ENCODE measurements at places on chromosomes 16 and 17.

GRCh38 chr16:17467923-17468540 is 2.7 kb downstream of the XYLT1 start:
- no peak for DNase-seq

- no peak for DNase-seq
Measured at GRCh38 chr17:74429604-74430384, 2.1 kb upstream of the GPRC5C start.

- no peak for DNase-seq
Measured at GRCh38 chr17:17536702-17537101, 40.5 kb upstream of the RASD1 start.

DNA sequence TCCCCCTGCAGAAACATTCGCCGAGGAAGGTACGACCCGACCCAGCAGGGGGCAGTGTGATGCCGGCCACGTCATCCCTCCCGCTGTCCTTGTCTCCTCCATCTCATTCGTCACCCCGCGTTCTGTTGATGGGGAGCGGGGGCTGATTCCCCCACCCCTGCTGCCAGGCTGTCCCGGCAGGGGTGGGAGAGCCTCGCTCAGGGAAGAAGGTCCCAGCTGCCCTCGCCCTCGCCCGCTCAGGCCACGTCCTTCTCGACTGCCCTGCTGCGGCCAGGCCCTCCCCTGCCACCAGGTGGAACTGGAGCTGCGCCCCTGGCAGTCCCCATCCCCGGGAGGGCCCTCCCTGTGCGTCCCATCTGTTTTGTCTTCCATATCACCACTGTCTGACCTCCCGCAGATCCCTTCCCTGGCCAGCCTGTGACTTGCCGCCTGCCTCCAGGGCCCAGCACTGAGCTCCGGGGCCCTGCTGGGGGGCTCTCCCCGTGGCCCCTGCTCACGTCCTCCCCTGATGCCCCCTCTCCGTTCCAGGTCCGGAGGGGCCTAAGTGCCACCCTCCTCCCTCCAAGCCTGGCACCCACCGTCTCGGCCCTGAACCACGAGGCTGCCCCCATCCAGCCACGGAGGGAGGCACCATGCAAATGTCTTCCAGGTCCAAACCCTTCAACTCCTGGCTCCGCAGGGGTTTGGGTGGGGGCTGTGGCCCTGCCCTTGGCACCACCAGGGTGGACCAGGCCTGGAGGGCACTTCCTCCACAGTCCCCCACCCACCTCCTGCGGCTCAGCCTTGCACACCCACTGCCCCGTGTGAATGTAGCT is 20.6 kb downstream of the ADAM11 start:
- DNase-seq = peak; percentile 69

GRCh38 chr17:78129351-78130089 is 965 bp upstream of the TMC6 start:
- DNase-seq = peak; percentile 43

GRCh38 chr16:86576591-86577313 is 1.6 kb upstream of the FOXL1 start:
- no peak for DNase-seq

DNA sequence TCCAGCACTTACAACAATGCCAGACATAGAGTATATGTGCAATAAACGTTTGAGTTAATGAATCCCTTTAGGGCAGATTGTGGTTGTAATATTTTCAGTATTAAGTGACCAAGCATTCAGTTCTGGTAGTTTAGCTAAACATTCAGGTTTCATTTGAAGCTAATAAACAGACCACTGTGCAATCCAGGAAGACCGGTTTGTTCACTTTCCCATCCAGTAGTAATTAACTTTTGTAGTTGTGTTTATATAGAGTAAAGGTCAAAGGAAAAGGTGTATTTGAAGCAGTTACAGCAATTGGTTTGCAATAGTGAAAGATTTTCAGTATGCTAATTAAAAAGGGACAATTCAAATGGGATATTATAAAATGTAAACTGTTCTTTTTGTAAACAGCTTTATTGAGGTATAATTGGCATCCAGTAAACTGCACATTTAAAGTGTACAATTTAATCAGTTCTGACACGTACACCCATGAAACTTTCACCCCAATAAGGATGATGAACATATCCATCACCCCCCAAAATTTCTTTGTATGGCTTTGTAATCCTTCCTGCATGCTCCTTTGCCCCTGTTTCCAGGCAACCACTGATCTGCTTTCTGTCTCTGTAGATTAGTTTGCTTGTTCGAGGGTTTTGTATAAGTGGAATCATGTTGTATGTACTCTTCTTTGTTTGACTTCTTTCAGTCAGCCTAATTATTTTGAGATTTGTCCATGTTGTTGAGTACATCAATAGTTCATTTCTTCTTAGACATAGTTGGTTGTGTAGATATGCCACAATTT is 26.3 kb downstream of the MRTFB start:
- DNase-seq = no peak

GRCh38 chr17:59783221-59784047 is 76.0 kb downstream of the VMP1 start:
- no peak for DNase-seq

GRCh38 chr17:65359016-65359415 is 202.4 kb downstream of the AXIN2 start:
- DNase-seq = no peak

GRCh38 chr17:81016575-81016974 is 18.4 kb upstream of the BAIAP2 start:
- no peak for DNase-seq

- no peak for DNase-seq
Measured at GRCh38 chr16:87918338-87918737, 18.0 kb downstream of the CA5A start.

DNA sequence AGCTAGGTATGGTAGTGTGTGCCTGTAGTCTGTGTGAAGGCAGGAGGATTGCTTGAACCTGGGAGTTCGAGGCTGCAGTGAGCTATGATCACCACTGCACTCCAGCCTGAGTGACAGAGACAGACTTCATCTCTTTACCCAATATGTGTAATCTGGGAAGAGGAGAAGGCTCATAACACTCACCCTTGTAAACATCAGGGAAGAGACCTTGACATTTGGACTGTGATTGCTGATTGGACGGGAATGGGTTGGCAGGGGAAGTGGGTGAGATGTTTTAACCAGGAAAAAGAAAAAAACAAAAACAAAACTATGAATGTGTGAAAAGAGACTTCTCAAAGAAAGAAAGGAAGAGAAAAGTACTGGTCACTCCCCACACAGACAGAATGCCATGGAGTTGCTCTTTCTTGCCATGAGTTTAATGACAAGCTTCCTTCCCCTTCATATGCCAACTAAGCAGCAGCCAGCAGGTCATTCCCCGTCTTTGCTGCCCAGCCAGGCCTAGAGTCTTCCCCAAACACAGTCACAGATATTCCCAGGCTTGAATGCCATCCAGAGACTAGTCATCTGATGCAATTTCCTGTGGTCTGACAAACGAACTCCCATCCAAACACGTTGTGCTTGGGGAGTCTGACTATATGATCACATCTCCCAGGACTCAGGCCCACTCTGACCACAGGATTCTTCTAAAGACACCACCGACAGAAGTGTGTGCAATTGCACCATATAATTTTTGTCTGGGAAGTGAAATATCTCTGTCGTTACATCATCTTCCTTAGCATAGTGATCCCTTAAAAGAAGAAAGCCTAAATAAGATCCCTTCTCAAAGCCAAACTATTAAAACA is 3.6 kb upstream of the XAF1 start:
- DNase-seq = no peak

DNA sequence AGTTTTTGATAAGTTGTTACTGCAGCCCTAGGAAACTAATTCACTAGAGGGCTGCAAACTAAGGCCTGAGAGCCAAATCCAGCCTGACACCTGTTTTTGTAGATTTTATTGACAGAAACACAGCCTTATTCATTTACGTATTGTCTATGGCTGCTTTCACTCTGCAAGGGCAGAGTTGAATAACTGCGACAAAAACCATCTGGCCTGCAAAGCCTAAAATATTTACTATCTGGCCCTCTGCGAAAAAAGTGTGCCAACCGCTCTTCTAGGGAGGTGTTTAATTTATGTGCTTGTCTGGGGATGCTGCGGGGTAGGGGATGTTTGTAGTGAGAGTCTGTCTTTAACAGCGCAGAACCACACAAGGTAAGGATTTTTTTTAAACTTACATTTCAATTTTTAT is 165.0 kb upstream of the RBFOX1 start:
- no peak for DNase-seq

- DNase-seq = no peak
Measured at GRCh38 chr17:20992416-20992815, 50.4 kb downstream of the USP22 start.

DNA sequence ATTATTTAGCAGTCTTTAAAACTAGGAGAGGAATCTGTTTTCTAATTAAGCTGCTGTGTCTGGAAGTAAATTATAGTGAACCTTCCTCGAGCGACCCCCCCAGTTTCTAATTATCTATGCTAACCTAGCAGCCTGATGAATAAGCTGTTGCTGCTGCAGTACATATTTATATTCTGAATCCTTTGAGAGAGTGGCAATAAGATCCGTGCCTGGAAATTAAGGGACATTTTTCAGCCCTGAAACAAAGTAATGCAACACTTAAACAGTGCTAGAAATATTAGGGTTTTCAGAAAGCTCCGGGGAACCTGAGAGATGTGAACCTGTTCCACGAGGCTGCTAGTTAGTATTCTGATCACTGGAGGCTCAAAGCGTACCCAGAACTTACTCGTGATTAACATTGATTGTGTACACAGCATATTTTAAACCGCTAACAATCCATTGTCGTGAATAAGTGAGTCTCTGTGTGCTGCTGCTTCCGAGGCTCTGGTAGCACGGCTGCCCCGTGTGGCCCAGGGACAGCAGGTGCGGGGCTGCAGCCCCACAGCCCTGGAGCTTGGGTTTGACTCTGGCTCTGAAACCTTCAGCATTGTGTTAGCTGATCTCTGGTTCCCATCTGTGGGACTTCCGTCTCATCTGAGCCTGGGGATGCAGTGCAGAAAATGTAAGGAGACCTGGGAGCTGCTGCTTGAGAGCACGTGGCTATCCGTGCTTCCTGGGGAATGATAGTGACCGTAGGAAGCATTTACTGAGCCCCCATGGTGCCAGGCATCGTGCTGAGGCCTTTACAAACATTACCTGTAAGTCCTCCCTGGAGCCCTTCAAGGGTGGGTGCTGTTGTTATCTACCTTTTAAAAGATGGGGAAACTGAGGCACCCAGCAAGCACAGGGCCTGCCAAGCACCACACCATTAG is 190.9 kb upstream of the CHMP6 start:
- no peak for DNase-seq

DNA sequence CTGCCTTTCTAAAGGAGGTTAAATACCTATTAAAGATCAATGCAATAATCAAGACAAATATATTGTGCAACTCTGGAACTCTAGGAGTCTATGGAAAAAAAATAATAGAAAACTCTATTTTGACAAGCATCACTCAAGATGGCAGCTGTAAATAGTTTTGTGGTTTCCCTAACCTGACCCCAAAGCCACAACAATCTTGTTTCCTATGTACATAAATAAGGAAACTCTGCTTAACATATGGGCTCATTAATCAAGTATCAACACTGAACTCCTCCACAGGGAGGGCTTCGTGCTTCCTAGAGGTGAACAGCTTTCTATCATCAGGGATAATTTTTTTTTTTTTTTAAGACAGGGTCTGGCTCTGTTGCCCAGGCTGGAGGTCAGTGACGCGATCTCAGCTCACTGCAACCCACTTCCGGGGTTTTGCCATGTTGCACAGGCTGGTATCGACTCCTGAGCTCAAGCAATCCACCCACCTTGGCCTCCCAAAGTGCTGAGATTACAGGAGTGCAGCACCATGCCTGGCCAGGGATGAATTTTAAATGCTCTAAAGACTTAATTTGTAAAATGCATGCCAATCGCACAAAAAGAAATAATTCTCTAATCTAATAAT is 42.5 kb downstream of the ARHGAP17 start:
- no peak for DNase-seq

DNA sequence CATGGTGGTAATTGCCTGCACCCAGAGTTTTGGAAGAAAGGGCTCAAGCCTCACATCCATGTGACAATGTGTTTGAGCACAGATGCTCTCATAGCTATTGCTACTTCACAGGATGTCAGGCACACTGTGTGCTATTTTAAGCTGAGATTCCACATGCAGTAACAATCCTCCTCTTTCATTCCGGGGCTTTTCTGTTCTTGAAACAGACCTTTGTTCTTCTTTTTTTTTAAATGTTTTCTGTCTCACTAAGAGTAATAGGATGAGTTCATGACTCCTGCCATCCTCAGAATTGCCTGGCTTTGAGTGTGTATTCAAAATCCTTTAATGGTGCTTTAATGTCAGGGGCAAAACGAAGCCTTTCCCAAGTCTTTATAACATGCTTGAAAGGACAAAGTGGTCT is 198.9 kb downstream of the ABCC12 start:
- DNase-seq = no peak

- no peak for DNase-seq
Measured at GRCh38 chr16:79823639-79824038, 223.1 kb upstream of the MAF start.

GRCh38 chr16:21943571-21943970 is 9.6 kb upstream of the UQCRC2 start:
- DNase-seq = no peak

- no peak for DNase-seq
Measured at GRCh38 chr17:39487946-39488345, 26.7 kb downstream of the CDK12 start.

- DNase-seq = no peak
Measured at GRCh38 chr17:35679007-35679682, 52.3 kb upstream of the RASL10B start.

DNA sequence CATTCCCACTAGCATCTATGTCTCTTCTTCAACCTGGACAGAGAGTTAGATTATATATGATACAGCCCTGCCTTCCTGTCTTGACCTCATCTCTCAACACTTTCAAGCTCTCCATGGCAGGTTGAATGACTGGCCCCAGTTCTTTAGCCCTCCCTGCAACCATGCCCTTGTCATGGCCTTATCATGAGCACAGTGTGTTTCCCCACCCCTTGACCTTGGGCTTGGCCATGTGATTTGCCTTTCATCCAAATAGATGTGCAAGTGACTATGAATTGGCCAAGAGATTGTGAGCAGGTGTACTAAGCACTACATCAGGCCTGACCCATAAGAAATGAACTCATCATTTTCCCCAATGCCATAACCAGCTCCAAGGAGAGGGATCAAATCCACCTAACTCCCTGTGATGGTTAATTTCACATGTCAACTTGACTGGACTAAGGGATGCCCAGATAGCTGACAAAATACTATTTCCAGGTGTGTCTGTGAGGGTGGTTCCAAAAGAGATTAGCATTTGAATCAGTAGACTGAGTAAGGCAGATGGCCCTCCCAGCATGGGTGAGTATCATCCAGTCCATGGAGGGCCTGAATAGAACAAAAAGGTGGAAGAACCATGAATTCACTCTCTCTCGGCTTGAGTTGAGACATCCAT is 97.4 kb downstream of the SLC39A11 start:
- DNase-seq = no peak

- no peak for DNase-seq
Measured at GRCh38 chr16:55912022-55912421, 36.8 kb upstream of the CES5A start.

- no peak for DNase-seq
Measured at GRCh38 chr17:1241929-1242328, 28.3 kb upstream of the BHLHA9 start.

DNA sequence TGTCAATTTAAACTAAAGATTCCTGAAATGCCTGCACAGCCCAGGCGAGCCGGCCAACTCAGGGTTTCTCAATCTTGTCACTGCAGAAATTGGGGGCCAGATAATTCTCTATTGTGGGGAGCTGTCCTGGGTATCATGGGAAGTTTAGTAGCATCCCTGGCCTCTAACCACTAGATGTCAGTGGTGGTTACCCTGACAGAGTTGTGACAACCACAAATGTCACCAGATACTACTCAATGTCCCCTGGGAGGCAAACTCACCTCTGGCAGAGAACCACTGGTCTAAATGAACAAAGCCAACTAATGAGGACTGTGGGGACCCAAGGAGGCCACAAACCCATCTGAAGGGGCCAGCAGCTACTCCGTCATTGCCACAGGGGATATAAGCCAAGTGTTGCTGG is 90.9 kb downstream of the MYH11 start:
- DNase-seq = peak; percentile 22
